ENCODE measurements at places on chromosomes 3 and 15.
A peak's percentile ranks its signal among the peaks of the same experiment; 100 is the strongest.

- H3K27ac ChIP-seq = no peak overlapping the region
- no peak for DNase-seq
- no peak overlapping the region for H3K4me3 ChIP-seq
- H3K36me3 ChIP-seq = no peaks in the 10 kb centered on the region
- no peaks in the 10 kb centered on the region for H3K27me3 ChIP-seq
- H3K4me1 ChIP-seq = no peaks in the 10 kb centered on the region
Observed at GRCh38 chr3:60421749-60422446, 829.4 kb downstream of the FHIT start.

DNA sequence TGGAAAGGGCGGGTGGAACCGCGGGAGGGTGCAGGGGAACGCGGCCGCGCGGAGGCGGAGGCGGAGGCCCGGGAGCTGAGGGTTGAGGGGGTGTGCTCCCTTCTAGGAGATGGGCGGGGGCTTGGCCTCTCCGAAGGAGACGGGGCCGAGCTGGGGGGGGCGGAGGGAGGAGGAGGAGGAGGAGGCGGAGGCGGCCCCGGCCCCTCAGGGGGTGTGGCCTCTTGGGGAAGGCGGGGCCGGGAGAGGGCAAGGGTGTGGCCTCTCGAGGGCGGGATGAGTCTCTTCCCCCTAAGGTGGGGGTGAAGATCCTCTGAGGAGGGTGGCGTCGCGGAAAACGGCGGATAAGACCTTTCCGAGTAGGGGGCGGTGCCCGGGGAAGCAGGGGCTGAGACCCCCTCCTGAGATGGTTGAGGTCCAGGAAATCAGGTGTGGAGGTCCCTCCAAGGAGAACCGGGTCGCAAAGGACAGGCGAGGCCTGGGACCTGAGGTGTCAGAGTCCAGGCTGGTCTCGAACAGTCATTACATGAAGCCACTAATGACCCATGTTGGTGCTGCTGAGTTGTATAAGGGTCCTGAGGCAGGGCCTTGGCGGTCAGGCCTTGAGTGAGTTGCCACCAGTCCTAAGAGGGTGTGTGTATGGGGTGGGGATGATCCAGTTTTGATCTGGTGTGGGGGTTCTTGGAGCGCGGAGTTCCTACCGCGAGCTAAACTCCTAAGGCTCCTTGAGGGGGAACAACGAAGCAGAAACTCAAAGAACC is 759 bp downstream of the WDR6 start:
- H3K27ac ChIP-seq = peak overlapping the region; percentile 98
- peak; percentile 80 for DNase-seq
- peaks cover 33% of the 10 kb centered on the region for H3K4me1 ChIP-seq
- no peaks in the 10 kb centered on the region for H3K27me3 ChIP-seq

- H3K27me3 ChIP-seq = no peaks in the 10 kb centered on the region
- DNase-seq = no peak
- no peak overlapping the region for H3K27ac ChIP-seq
Observed at GRCh38 chr3:188084752-188085583, 69.0 kb upstream of the LPP start.

DNA sequence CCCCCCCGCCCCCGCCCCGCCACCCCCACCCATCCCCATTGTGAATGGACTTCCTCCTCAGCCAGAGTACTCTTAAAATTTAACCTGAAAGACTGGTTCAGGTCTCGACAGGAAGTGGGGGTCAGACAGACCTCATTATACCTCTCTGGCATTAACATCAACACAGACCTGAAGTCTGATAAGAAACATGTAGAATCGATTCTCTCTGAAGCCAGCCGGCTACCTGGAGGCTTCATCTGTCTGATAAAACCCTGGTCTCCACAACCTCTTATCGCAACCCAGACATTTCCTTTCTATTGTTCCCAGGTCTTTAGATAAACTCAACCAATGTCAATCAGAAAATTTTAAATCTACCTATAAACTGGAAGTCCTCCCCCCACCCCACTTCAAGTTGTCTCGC is 42.6 kb downstream of the SLCO2A1 start:
- peaks cover 1% of the 10 kb centered on the region for H3K4me1 ChIP-seq
- H3K4me3 ChIP-seq = no peak overlapping the region
- H3K36me3 ChIP-seq = no peaks in the 10 kb centered on the region
- DNase-seq = no peak
- no peak overlapping the region for H3K27ac ChIP-seq
- peaks cover 62% of the 10 kb centered on the region for H3K27me3 ChIP-seq

GRCh38 chr3:129345971-129346370 is 67.3 kb downstream of the HMCES start:
- H3K36me3 ChIP-seq = peaks cover 3% of the 10 kb centered on the region
- peaks cover 60% of the 10 kb centered on the region for H3K27me3 ChIP-seq
- no peak overlapping the region for H3K27ac ChIP-seq
- H3K4me3 ChIP-seq = no peak overlapping the region
- DNase-seq = no peak

DNA sequence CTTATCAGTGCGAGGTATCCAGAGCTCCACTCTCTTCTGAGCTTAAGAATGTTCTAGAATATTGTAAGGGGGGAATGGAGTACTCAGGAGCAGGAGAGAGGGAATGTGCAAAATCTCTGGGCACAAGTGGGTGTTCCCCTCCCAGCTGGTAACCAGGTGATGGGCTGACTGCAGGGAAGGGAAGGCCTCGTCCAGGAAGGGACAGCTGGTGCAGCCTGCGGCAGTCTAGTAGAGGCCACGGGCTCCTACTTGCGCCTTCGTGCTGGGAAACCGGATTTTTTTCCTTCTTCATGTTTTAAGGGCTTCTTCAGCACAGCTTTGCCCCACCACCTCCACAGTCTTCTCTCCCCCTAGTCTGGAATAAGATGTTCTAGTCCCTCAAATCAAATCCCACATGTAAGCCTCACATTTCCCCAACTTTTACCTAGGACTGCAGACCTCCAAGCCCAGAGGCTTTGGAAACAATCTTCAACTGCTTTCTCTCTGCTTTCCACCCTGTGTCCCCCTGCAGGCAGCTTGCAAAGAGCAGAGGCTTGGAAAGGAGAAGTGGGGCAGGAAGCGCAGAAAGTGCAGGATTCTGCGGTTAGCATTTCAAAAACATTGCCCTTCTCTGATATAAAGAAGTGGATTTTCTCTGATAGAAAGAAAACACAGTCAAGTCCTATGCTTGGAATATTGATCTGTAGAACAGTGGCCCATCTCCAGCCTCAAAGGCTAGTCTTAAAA is 11.9 kb upstream of the CGNL1 start:
- no peaks in the 10 kb centered on the region for H3K4me1 ChIP-seq
- H3K27me3 ChIP-seq = no peaks in the 10 kb centered on the region

DNA sequence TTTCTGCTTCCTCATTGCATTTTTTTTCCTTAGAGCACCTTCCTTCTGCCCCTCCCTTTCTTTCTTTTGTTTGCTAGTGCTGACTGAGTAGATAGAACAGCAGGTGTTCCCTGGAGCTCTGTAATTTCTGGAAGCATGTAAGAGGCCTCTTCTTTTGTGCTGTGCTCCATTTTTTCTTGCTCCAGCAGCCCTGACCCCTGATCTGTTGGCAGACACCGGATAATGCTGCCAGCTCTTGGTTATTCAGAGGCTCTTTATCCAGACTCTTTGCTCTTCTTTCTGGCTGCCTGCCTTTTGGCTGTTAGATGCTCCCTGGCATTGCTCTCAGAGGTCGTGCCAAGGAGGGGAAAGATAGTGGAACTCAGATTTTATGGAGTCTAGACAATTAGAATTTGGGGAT is 104.4 kb upstream of the RBMS3 start:
- H3K36me3 ChIP-seq = no peaks in the 10 kb centered on the region
- no peak overlapping the region for H3K4me3 ChIP-seq
- DNase-seq = no peak
- H3K27ac ChIP-seq = no peak overlapping the region

DNA sequence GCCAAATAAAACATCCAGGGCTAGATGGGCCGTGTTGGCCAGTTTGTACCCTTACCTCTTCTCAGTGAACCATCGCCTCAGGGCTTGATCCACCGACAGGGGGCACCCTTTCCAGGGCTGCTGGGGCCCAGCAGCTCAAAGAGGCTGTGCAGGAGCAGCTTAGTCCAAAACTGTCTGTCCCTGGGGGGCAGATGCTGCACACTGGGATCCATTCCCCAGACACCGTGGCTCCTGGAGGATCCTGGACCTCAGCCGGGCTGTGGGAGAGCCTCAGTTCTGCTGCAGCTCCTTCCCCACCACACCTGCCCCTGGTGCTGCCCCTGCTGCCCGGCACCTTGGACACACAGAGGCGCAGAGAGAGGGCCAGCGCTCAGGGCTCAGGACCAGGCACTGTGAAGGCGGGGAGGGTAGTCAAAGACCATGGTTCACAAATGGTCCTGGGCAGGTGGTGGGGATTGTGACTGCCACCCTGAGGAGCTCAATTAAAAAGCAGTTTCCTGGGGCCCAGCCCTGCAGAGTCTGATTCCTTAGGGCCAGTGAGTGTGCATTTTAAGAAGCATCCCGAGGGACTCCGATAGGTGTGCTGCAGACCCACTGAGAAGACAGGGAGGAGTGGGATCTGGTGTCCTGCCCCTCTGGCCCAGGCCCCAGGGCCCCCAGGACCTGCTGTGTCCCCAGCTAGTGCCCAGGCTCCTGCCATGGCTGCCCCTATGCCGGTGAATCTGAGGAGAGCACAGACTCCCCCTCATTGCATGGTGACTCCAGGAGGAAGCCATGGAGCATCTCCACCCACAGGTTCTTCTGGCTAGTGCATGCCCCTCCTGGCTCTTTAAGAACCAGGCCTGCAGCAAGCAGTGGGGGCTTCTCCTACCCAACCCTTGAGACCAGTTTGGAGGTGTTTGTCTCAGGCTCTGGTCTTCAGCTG is 86.5 kb upstream of the PRR20G start:
- H3K36me3 ChIP-seq = no peaks in the 10 kb centered on the region
- H3K27me3 ChIP-seq = peaks cover 17% of the 10 kb centered on the region
- no peak overlapping the region for H3K4me3 ChIP-seq
- no peak overlapping the region for H3K27ac ChIP-seq

- H3K4me3 ChIP-seq = no peak overlapping the region
- H3K27ac ChIP-seq = no peak overlapping the region
- DNase-seq = no peak
- no peaks in the 10 kb centered on the region for H3K36me3 ChIP-seq
- peaks cover 8% of the 10 kb centered on the region for H3K4me1 ChIP-seq
Observed at GRCh38 chr3:125386811-125387210, 11.7 kb upstream of the ZNF148 start.

- no peaks in the 10 kb centered on the region for H3K4me1 ChIP-seq
- no peak overlapping the region for H3K27ac ChIP-seq
- no peaks in the 10 kb centered on the region for H3K36me3 ChIP-seq
- H3K4me3 ChIP-seq = no peak overlapping the region
- no peak for DNase-seq
- H3K27me3 ChIP-seq = peaks cover 15% of the 10 kb centered on the region
Observed at GRCh38 chr15:77865701-77866100, 211.8 kb downstream of the TBC1D2B start.

GRCh38 chr3:50412231-50412754 is 53.0 kb upstream of the TMEM115 start:
- no peak overlapping the region for H3K4me3 ChIP-seq
- peaks cover 21% of the 10 kb centered on the region for H3K4me1 ChIP-seq
- H3K36me3 ChIP-seq = peaks cover 7% of the 10 kb centered on the region
- DNase-seq = no peak

- peaks cover 3% of the 10 kb centered on the region for H3K36me3 ChIP-seq
Observed at GRCh38 chr15:55168350-55168974, 28.3 kb downstream of the RSL24D1 start.

GRCh38 chr3:59824876-59825275 is 775.1 kb upstream of the CFAP20DC start:
- H3K27ac ChIP-seq = no peak overlapping the region
- no peak overlapping the region for H3K4me3 ChIP-seq
- H3K36me3 ChIP-seq = no peaks in the 10 kb centered on the region
- DNase-seq = no peak

- peaks cover 3% of the 10 kb centered on the region for H3K36me3 ChIP-seq
- DNase-seq = no peak
- no peaks in the 10 kb centered on the region for H3K4me1 ChIP-seq
- no peak overlapping the region for H3K4me3 ChIP-seq
- H3K27me3 ChIP-seq = peaks cover 80% of the 10 kb centered on the region
Observed at GRCh38 chr15:68718468-68718867, 102.2 kb downstream of the ANP32A start.

DNA sequence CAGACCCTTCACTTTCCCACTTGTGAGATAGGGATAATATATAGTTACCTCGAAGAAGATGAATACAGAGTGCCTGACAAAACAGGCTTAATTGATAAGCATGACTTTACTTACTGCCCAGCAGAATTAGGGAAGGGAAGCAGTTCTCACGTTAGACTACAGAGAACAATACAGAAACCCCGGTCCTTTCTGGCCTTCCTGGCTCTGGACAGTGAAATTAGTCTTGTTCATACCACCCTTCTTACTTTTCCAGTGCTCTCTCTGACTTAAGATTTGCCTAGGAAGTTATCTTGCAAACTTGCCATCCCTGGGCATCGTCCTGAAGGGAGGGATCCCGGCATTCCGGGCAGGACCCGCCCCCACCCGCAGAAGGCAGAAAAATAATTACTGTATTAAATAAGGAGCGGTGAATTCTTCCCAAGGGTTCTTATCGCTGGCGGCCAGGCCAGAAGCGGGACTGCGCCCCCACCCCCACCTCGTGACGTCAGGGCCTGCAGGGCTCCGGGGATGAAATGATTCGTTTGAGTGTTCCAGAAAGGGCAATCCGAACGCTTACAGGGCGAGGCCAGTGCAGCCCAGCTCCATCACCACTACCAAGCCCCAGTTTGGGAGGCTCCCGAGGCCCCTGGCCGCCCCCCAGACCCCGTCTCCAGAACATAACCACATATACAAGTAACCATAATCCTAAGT is 8.4 kb downstream of the SOX2 start:
- H3K27ac ChIP-seq = no peak overlapping the region
- no peak for DNase-seq
- peaks cover 80% of the 10 kb centered on the region for H3K27me3 ChIP-seq
- peaks cover 2% of the 10 kb centered on the region for H3K4me1 ChIP-seq
- H3K36me3 ChIP-seq = peaks cover 18% of the 10 kb centered on the region
- H3K4me3 ChIP-seq = no peak overlapping the region

DNA sequence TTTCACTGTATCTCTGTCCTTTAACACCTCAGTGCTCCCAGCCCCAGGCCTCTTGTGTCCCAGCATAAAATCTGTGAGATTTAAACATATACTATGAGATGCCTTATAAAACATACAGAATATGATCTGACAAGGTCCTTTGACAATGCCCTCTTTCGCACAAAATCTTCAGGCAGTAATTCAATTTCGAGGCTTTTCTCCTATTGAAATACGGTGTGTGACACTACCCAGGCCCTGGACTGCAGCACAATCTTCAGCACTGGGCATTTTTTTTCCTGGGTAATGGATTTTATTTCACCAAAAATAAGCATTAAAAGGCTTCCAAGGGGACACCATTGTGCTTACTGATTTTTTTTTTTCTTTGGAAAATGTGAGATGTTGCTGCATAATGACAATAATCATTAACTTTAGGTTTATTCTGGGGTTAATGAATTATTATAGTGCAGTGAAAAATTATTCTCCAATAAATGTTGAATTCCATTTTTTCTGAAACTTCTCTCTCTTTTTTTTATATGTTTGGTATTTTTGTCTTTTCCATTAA is 40.9 kb upstream of the FAM3D start:
- DNase-seq = no peak
- H3K4me1 ChIP-seq = no peaks in the 10 kb centered on the region
- H3K4me3 ChIP-seq = no peak overlapping the region
- no peaks in the 10 kb centered on the region for H3K36me3 ChIP-seq
- H3K27me3 ChIP-seq = peaks cover 20% of the 10 kb centered on the region

GRCh38 chr15:32861761-32862160 is 144.0 kb downstream of the GREM1 start:
- no peak overlapping the region for H3K27ac ChIP-seq
- H3K27me3 ChIP-seq = no peaks in the 10 kb centered on the region
- H3K4me1 ChIP-seq = no peaks in the 10 kb centered on the region
- DNase-seq = no peak

GRCh38 chr15:66560856-66561525 is 4.8 kb downstream of the LCTL start:
- no peak for DNase-seq
- no peaks in the 10 kb centered on the region for H3K36me3 ChIP-seq
- no peak overlapping the region for H3K4me3 ChIP-seq
- peaks cover 2% of the 10 kb centered on the region for H3K4me1 ChIP-seq
- H3K27me3 ChIP-seq = no peaks in the 10 kb centered on the region
- H3K27ac ChIP-seq = no peak overlapping the region
